Epithelial cell of proximal tubule (primary cell): ENCODE measurements at places on chromosomes 7 and 10. TPM values are rescaled to one million over a fixed set of nuclear protein-coding genes. Genes with fewer than 3 reads are reported as not detected.

- DNase-seq: no peak
Observed at GRCh38 chr7:45100761-45101480, 10.6 kb downstream of the TBRG4 start.

- no peak for DNase-seq
Observed at GRCh38 chr10:71234970-71235685, 22.8 kb downstream of the UNC5B start.

NPFFR1 gene
- total RNA-seq: 0.14 TPM in 1 of 2 replicates, not detected in the other

GRCh38 chr10:124198871-124199270 is 105.5 kb upstream of the CHST15 start:
- no peak for DNase-seq

DNA sequence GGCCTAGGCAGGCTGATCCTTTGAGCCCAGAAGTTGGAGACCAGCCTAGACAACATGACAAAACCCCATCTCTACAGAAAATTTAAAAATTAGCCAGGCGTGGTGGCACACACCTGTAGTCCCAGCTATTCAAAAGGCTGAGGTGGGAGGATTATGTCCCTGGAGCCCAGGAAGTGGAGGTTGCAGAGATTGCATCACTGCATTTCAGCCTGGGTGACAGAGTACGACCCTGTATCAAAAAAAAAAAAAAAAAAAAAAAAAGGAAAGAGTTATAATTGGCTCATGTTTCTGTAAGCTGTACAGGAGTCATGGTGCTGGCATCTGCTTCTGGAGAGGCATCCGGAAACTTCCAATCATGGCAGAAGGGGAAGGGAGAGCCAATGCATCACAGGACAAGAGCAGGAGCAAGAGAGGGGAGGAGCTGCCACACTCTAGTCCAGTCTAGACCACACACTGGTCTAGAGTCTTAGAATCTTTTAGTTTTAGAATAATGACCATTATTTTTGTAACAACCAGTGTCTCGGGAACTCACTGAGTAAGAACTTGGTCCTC is 16.8 kb downstream of the DOCK1 start:
- peak; percentile 35 for DNase-seq

DNA sequence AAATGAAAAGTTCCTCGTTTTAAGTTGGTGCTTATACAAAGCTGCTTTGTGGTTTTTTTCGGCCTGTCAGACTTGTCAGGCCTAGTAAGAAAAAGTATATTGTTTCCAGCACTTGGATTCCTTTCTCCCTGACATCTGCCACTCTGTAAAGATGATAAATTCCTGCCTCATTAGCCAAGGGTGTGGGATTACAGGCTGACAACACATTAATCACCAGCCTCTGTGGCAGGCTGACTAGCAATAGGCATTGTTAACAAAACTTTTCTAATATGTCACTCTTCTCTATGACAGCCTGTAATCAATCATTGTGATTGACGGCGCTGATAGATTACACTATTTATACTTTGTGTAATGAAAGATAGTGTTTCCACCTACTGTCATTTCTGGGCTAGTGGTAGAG is 682.5 kb downstream of the LRMDA start:
- DNase-seq: no peak

DNA sequence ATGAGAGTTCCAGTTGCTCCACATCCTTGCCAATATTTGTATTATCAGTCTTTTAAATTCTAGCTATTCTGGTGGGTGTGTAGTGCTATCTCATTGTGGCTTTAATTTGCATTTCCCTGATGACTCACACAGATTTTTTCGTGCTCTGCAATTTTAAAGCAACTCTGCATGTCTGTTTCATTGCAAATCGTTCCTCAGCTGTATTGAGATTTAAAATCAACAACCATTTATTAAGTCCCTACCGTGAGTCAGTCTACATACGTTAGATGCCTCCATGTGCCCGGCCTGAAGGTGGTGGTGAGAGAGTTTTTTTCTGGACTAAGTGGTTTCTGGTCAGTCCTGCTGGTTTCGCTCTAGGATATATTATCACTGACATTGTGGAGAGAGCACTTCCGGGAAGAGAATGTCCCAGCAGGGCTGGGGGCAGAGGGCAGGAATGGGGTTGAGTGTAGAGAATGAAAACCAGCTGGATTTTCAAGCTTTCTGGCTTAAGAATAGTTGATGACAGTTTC is 8.4 kb upstream of the HYCC1 start:
- DNase-seq: no peak

GRCh38 chr10:119135513-119135881 is 30.0 kb downstream of the SFXN4 start:
- no peak for DNase-seq

- DNase-seq: no peak
Observed at GRCh38 chr7:159141167-159141566, 3.5 kb downstream of the VIPR2 start.

MEOX2 gene
- not detected in 2 replicates for total RNA-seq

GTF2IRD1 gene
- total RNA-seq: 23.8 and 28.0 TPM in 2 replicates

DNA sequence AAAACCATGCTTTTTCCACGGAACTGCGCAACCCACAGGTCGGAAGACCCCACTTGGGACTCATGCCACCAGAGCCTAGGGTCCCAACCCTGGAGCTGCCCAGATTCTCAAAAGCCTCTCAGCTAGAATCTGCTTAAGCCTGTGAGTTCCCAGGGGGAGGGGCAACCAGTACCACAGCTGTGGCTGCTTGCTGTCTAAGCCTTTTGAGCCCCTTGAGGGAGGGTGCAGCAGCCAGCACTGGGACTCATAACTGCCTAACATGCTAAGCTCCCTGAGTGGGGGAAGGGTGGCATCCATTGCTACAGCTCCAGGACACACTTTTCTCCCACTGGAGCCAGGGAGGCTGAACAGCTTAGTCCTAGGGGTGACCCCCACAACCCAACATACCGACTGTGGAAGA is 485.6 kb upstream of the GRM3 start:
- DNase-seq: no peak

AKR1C8 gene
- total RNA-seq: not detected in 2 replicates

DNA sequence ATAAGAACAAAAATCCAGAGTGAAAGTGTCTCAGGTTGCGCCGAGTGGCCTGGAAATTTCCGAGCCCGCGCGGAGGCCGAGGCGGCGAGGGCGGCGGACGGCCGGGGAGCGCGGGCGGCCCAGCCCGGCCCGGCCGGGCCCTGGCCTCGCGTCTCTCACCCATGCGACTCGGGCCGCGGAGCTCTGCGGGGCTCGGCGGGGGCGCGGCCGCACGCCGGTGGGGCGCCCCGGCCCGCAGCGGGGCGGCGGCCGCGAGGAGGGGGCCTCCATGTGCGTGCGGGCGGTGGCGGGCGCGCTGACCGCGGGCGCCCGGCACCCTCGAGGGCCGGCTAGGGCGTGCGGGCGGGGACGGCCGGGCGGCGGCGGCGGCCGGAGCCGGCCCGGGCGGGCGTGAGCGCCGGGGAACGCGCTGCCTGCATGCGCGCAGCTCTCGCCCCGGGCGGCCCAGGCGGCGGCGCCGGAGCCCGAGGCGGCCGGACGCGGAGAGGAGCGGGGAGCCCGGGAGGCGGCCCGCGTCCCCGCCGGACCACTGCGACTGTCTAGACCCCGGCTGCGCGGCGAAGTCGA is 302 bp upstream of the EN2 start:
- no peak for DNase-seq

DNA sequence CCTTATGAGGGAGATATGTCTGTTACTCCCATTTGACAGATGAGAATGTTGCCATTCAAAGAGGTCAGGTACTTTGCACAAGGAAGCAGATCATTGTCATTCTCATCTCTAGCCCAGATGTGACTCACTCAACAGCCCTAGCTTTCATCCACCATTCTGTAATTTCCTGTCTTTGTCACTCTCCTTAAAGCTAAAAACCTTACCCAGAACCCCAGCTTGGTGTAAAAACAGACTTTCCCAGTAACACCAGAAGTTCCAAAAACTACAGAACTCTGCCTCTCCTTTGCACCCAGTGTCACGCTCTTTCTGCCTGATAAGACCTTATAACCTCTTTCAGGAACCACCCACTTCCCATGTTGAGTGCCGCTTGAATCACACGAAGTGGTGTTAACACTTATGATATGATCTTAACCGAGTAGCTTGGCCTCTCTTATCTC is 89.1 kb upstream of the SP4 start:
- no peak for DNase-seq

DNA sequence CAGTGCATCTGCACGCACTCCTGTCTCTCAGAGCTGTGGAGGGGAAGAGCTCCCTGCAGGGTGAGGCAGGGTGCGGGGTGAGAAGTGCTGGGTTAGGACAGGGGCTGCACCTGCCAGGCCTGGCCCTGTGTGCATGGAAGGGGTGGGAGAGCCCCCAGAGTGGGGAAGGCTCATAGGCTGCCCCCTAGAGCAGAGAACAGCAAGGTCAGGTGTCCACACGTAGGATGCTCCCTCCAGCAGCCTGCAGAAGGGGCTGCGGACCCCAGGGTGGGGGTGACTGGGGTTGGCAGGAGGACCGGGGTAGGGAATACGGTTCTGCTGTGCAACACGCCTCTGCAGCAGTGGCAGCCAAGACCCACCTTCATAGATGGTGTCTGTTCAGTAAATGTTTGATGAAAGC is 208.6 kb downstream of the PTPRN2 start:
- DNase-seq: no peak

CPA1 gene
- not detected in 2 replicates for total RNA-seq

TMEM270 gene
- not detected in 2 replicates for total RNA-seq

DNA sequence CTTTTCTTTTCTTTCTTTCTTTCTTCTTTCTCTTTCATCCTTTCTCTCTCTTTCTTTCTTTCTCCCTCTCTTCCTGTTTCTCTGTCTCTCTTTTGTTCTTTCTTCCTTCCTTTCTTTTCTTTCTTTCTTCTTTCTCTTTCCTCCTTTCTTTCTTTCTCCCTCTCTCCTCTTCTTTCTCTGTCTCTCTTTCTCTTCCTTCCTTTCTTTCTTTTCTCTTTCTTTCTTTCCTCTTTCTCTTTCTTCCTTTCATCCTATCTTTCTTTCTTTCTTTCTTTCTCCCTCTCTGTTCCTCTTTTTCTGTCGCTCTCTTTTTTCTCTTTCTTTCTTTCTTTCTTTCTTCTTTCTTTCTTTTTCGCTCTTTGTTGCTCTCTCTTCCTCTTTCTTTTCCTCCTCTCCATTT is 1149.2 kb upstream of the AUTS2 start:
- no peak for DNase-seq

- DNase-seq: no peak
Observed at GRCh38 chr7:85160223-85160622, 26.6 kb downstream of the SEMA3D start.

ELN gene
- 0.12 TPM in 1 of 2 replicates, not detected in the other for total RNA-seq

HMX2 gene
- total RNA-seq: not detected in 2 replicates

GRCh38 chr7:152572101-152572500 is 103.8 kb downstream of the XRCC2 start:
- DNase-seq: no peak

HOXA5 gene
- total RNA-seq: 20.1 and 47.6 TPM in 2 replicates

- no peak for DNase-seq
Observed at GRCh38 chr10:1047937-1048336, 982 bp downstream of the IDI1 start.

RPEL1 gene
- total RNA-seq: 0.06 and 0.07 TPM in 2 replicates

PRKRIP1 gene
- total RNA-seq: 13.2 and 16.1 TPM in 2 replicates

PIP gene
- not detected in 2 replicates for total RNA-seq

TMEM229A gene
- total RNA-seq: not detected in 2 replicates

GRCh38 chr10:89079961-89080360 is 89.4 kb downstream of the FAS start:
- no peak for DNase-seq

DNA sequence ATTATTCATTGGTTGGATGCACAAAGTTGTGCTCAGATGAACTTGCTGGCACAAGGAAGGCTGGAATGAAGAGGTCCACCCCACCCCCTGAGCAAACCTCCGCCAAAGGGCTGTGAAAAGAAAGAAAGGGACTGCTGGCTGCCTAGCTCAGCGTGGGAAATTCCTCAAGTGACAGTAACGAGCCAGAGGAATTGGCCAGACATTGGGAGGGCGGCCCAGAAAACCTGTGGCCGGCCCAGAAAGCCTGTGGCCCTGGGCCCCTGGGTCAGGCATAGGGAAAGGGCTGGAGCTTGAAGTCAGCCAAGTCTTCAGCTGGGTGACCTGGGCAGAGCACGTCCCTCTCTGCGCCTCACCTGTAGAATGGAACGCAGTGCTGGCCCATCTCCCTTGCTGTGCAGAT is 30.6 kb upstream of the CTBP2 start:
- DNase-seq: no peak

DNA sequence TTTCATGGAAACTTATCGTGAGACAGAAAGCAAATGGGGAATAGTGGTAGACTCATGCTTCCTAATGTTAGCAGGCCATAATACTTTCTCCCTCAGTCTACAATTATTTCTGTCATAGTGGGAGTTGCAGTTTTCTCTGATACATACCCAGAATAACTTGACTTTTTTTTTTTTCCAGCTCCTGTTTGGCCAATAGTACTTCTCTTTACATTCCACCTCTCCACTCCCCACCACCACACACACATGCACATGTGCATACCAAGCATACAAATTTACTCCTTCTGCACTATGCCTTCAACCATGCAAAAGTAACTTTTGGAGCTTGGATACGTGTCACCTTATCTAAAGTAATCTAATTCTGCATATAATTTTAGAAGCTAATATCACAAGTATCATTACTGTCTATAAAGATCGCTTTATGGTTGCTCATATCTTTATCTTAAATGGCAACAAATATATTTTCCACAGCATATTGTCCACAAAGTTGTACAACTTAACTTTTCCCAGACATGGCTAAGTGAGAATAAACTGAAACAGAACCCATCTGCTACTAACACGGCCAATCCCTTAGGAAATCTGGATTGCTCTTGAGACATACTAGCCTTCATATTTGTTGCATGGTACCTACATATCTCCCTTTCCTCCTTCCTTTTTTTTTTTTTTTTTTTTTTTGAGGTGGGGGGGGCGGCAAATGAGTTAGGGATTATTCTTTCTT is 49.0 kb downstream of the TES start:
- DNase-seq: no peak

WDR86 gene
- total RNA-seq: 0.07 and 3.1 TPM in 2 replicates

GRCh38 chr7:5231811-5232484 is 41.9 kb downstream of the WIPI2 start:
- DNase-seq: no peak

MOGAT3 gene
- total RNA-seq: not detected in 2 replicates

DNA sequence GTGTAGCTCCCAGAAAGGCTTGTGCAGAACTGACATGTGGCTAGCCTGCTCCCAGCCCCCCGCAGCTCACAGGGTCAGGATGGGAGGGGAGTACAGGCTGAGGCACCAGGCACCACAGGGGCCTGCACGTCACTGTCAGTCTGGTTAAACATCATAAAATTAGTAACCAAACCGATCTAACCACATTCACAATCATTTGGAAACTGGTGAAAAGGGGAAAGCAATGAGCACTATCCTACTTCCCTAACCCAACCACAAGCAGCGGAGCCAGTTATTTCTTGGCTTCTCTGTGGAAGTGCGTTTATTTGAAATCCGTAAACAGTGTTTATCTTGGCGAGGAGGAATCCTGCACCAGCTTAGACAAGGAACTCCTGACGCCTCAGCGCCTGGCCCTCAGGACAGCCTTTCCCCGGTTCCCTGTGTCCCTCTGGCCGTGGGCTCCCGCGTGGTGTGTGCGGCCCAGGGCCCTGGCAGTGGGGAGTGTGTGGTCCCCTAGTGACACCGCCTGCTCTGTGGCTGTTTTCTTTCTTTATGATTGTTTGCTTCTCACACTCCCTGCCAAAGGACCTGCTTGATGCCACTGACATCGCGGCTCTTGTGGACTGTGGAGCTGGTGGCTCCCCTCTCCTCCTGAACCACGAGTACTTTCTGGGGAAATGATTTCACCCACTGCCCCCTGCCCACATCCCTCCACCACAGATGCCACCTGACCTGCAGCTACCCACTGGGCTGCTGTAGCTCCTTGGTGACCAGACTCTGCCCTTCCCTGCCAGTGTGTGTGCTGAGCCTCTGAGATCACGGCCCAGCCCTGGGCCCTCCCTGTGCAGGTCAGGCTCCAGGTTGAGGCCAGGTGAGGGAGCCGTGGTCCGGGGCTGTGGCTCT is 38.0 kb downstream of the INPP5A start:
- DNase-seq: no peak

AASS gene
- total RNA-seq: 8.1 and 11.9 TPM in 2 replicates
